ENCODE measurements at places on chromosomes 2 and 18.
A peak's percentile ranks its signal among the peaks of the same experiment; 100 is the strongest.

- DNase-seq = no peak
Observed at GRCh38 chr2:16129716-16130540, 189.6 kb downstream of the MYCN start.

GRCh38 chr2:96819128-96819875 is 3.2 kb downstream of the CNNM3 start:
- DNase-seq = peak; percentile 62

GRCh38 chr2:124698979-124699565 is 674.0 kb downstream of the CNTNAP5 start:
- no peak for DNase-seq

- no peak for DNase-seq
Observed at GRCh38 chr2:79564065-79564464, 51.2 kb downstream of the CTNNA2 start.

DNA sequence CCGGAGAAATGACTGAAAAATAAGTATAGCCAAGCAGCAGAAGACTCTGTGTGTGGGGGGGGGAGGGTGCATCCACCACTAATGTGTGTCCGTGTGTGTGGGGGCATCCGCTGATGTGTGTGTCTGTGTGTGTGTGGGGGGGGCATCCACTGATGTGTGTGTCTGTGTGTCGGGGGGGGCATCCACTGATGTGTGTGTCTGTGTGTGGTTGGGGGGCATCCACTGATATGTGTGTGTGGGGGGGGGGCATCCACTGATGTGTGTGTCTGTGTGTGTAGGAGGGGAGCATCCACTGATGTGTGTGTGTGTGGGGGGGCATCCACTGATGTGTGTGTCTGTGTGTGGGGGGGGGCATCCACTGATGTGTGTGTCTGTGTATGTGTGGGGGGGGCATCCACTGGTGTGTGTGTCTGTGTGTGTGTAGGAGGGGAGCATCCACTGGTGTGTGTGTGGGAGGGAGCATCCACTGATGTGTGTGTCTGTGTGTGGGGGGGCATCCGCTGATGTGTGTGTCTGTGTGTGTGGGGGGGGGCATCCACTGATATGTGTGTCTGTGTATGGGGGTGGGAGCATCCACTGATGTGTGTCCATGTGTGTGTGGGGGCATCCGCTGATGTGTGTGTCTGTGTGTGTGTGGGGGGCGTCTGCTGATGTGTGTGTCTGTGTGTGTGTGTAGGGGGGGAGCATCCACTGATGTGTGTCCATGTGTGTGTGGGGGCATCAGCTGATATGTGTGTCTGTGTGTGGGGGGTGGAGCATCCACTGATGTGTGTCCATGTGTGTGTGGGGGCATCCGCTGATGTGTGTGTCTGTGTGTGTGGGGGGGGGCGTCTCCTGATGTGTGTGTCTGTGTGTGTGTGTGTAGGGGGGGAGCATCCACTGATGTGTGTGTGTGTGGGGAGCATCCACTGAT is 125.0 kb downstream of the NFATC1 start:
- DNase-seq = no peak

DNA sequence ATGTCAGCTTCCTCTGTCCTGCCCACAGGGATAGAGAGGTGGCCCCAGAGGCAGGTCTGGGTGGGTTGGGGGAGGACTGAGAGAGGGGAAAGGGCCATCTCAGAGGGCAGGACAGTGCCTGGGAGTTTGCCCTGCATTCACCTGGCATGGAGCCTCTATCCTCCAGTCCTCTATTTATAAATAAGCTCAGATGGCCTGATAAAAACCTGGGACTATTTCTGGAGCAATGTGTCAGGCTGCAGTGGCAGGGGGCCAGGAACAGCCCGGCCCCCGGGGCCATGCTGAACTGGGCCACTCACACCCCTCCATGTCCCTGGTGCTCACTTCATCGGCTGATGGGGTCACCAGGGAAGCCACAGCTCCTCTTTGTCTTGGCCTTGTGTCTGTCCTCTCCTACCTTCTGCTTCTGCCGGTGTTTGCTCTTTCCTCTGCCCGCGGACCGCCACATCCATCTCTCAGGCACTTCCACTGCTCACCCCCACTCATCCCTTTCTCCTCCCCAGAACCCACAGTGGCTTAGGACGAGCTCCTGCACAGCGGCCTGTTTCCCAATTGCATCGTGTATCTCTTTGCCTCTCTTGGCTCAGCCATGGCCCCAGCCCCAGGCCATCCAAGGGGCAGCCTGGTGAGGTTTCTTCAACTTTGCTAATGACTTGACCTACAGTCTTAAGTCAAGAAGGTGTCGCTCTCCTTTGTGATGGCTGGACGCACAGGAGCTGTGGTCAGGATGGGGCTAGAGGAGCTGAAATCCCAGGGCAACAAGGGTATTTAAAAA is 38.8 kb downstream of the SCTR start:
- DNase-seq = no peak

GRCh38 chr2:134170294-134170693 is 83.6 kb upstream of the MGAT5 start:
- DNase-seq = no peak

- DNase-seq = no peak
Observed at GRCh38 chr2:168717790-168718502, 84.5 kb upstream of the NOSTRIN start.

GRCh38 chr2:86464652-86465051 is 23.5 kb downstream of the KDM3A start:
- no peak for DNase-seq

DNA sequence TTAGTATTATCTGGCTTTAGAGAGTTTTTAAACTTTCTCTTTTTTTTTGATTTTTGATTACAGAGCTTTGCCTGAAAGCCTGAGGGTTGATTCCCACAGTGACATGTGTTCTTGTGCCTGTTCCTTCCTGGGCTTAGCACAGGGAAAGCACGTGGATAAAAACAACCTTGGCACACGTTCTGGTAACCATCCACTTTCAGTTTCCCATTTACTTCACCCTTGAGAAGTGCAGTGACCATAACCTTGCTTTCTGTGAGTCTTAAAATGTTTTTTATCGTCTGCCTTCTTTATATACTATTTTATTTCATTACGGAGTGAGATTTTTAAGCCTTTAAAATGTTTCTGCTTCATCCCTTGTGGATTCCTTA is 11.5 kb downstream of the CD226 start:
- no peak for DNase-seq

DNA sequence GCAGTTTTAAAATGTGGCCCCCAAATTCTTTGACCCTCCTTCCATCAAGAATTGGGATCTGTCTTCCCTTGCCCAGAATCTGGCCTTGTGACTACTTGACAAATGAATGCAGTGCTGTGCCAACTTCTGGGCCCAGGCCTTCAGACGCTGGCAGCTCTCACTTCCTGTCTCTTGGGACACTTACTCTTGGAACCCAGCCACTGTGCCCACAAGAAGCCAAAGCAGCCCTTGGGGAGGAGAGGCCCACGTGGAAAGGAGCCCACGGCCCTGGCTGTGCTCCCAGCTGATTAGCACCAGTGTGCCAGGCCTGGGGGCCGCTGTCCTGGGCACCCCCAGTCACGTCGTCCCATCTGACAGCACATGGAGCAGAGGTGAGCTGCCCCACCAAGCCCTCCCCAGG is 56.6 kb downstream of the RPL37A start:
- peak; percentile 16 for DNase-seq

DNA sequence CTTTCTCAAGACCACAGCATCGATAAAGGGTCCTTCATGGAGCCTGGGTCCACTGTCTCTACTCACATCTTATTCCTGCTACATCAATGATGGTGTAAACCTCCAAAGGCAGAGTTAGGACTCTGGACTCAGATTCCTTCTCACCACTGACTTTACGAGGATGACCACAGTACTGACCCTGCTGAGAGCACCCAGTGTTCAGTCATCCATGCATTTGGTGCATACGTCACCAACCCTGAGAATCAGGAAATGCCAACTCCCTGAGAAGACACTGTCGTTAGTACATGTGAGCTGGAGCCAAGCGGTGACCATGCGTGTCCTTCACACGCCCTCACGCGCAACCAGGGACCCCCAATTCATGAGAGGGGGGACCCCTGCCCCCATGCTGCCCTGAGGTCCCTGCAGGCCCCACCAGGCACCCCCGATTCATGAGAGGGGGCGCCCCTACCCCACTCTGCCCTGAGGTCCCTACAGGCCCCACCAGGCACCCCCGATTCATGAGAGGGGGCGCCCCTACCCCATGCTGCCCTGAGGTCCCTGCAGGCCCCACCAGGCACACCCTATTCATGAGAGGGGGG is 178.4 kb upstream of the TPO start:
- DNase-seq = no peak

DNA sequence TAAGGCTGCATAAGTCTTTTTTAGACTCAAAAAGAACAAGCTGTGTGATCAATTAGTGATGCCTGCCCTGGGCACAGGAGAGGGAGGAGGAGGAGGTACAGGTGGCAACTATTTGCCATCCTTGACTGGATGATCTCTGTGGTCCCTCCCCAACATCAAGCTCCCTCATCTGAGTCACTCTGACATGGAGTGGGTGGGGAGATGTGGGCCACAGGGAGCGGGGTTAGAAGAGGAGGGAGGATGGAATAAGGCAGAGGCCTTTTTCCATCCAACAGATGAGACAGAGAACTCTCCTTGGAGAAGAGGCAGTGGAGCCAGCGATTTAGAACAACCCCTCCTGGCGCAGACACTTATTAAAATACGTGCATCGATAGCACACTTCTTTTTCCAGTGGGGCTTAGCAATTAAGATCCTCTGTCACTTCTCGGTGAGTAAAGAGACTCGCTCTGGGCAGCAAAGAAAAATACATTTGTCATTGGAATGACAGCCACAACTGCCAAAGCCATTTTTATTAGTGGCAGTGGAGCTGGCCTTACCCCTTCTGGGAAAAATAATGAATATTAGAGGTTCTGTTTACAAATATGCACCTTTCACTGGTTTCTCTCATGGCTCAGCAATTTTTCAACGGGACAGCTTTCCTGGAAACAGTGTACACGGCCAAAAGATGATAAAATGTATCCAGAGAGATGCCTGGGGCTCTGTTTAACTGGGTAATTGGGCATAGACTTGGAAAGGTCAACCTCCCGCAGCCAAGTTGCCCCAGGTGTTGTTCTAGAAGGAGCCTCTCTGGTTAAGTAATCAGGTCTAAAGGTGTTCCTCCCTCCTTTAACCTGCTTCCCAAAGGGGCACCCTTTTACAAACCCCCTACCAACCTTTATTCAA is 238.4 kb upstream of the CXCR4 start:
- no peak for DNase-seq

DNA sequence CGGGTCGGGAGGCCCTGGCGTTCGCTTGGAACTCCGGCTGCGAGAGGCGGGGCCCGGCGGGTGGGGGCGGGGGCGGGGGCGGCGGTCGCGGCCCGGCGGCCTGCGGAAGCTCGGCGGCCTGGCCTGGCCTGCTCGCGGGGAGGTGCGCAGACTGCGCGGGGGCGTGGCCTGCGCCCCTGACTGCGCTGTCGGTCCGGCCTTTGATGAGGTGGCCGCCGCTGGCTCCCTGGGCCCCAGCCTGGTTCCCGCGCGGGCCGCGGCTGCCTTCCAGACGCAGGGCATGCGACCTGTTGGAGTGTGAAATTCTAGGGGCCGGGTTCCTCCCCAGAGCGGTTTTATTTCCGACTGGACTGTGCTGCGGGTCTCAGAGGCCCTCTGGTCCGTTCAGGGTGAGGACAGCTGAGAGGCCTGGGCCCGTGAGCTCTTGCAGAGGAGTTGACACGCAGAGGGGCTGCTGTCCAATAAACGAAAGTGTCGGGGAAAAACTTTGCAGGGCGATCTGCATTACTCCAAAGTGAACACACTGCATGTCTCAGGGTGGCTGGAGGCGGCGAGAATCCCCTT is 629 bp downstream of the NRBP1 start:
- peak; percentile 89 for DNase-seq

DNA sequence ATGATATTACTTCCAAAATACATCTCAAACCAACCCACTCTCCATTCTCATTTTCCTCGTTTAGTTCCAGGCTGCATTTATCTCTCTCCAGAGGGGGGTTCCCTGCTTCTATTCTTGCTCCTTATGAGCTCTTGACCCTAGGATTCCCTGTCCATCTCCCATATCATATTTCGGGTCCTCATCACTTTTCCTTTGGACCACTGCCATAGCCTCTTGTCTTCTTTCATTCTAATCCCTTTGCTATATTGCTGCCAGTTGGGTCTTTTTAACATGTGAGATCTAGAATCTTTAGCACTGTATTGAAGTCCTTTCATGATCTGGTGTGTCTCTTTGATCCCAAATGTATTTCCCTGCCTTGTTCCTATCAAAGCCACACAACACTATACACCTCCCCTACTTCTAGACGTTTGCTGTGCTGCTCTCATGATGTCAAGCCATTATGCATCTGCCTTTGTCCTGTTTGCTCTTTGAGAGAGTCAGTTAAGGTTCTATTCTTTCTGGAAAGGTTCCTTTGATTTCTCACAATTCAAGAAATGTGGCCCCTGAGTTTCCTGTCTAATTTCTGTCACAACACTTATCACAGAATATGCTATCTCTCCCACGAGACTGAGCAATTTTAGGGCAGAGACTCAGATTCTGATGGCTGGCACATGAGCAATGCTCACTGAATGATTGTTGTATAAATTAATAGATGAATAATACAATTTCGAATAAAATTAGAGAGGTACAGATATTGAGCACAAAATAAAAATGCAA is 43.2 kb upstream of the SESTD1 start:
- no peak for DNase-seq

DNA sequence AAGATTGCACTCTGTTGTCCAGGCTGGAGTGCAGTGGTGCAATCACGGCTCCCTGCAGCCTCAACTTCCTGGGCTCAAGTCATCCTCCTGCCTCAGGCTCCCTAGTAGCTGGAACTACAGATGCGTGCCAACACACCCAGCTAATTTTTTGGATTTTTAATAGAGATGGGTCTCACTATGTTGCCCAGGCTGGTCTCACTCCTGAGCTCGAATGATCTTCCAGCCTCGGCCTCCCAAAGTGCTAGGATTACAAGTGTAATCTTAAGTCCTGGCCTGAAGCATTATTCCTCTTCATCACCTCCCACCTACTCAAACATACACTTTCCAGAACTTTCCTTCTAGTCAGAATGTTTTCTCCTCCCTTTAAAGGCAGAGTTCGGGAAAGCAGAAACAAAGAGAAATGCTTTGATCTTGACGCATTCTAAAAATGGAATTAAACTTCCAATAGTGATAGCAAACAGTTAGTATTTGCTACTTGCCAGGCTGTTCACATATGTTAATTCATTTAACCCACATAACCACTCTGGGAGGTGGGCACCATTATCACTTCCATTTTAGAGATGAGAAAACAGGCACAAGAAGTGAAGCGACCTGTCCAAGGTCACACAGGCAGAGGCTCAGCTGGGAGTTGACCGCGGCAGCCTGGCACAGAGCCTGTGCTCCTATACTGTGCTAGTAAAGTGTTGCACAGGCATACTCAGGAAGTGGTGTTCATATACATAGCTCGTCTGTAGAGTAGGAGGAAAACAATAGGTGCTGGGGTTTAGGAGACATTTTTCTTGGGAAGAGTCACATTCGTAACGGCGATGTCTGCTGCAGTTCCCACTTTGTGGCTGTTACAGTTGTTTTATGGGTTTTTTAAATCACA is 24.6 kb downstream of the TEX44 start:
- DNase-seq = no peak

- DNase-seq = no peak
Observed at GRCh38 chr2:220814441-220814840, 757.7 kb downstream of the EPHA4 start.

DNA sequence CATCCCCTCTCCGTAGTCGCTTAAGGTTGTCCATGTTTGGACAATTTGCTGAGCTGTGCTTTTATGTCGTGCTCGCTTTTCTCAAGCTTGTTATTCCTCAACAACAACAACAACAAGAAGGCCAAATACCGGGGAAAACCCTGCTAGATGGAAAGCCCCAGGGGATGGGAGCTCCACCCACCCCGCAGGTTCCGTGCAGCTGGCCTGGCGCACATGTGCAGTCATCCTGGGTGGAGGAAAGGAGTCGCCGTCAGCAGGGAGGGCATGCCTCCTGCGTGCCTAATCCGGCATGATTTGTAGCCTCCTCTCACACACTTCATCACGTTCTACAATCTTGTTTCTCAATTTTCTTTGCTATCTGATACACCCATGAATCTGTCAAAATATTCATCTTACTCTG is 87.4 kb upstream of the SALL3 start:
- DNase-seq = no peak
